ENCODE measurements at places on chromosomes 6 and 20.
A peak's percentile ranks its signal among the peaks of the same experiment; 100 is the strongest.

DNA sequence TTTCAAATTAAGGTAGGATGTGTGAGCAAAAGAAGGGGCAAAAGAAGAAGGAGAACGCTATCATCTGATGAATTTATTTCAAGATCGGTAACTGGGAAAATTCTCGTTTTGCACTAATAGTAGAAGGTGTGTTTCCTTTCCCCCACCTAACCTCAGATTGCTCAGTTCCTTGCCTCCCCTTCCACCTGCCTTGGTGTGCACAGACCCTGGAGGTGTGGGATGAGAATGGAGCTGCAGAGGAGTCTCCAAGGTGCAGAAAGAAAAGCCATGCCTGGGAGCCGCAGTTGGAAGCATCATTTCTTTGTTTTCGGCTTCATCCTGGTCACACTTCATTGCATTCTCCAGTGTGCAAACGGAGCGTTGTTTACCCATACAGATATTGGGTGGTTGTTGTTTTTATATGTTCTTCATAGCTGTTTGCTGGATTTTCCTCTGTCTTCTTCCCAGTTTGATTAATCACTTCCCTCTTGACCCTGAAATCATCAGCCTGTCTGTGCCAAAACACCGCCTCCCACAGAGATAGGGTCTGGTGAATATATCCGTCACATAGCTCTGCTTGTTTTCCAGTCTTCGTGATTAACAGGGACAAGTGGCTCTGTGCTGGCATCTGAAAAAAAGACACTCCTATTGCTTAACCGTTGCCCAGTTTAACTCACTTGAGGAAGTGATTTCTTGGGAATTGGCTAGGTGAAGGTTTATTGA lies 40.2 kb upstream of the NEDD9 start:
- DNase-seq: no peak

GRCh38 chr6:42970871-42971612 lies 7.9 kb downstream of the PEX6 start:
- no peak for DNase-seq

DNA sequence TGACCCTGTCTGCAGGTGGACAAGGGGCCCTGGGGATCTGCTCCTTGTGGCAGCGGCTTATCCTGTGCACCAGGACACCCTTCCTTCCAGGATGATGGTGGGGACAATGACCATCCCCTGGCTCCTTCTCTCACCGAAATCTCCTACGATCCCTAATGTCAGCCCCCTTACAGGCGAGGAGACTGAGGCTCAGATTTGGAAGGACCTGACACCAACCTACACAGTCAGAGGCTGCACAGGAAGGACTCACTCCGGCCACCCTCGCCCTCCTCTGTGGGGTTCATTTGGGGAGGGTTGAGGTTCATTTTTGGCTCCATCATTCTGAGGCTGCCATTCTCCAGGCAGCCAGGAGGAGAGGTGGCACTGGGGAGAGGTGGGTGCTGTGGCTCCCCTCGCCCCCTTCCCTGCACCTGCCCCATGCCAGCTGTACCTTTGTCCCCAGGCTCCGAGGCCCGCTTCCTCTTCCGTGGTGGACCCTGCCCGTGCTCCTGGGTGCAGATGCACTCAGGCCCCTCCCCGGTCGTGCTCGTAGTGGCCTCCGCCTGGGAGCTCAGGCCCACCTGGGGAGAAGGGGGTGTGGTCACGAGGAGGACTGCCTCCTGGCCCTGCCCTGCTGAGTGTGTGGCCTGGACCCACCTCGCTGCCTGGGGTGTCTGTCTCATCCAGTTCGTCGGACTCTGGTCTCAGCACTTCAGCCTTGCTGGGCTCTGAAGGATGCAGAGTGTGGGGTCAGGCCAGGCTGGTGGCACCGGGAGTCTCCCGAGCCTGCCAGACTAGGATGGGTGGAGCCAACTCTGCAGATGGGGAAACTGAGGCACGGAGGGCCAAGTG lies 5.3 kb upstream of the CABLES2 start:
- DNase-seq: no peak

GRCh38 chr6:46215213-46215612 lies 44.4 kb upstream of the ENPP5 start:
- DNase-seq: no peak

DNA sequence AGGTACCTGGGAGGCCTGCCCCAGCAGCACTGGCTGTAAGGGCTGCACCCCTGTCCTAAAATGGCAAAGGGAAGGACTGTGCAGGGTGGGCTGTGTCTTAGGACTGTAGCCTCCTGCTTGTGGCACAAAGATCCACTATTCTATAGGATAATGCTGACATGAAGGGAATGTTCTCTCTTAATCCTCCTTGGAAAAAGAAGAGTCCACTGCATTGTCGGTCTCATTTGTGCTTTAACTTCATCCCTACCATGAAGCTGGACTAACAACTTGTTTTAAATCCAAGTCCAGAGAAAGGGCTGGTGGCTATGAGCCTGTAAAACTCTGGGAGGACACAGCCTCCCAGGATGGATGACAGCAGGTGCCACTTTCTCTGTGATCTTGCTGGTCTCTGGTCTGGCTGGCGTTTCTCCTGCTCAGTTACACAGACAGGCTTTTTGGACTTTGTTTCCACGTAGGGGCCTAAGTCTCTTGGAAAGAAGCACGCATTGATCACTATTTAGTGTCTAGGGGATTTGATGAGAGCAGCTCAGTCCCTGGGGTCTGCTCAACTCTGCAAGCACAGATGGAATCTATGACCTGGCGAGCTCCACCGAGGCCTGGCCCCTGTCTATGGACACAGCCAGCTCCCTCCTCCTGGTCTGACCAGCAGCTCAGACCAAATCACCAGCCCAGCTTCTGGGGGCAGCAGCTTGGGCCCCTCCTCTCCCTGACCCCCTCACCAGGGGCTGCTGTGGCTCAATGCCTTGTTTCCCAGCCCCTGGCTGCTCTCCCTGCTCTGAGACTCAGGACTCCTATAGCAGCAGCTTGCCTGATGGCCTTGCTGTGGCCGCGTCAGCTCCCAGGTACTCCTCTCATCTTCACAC lies 4.8 kb downstream of the CST3 start:
- DNase-seq: no peak

DNA sequence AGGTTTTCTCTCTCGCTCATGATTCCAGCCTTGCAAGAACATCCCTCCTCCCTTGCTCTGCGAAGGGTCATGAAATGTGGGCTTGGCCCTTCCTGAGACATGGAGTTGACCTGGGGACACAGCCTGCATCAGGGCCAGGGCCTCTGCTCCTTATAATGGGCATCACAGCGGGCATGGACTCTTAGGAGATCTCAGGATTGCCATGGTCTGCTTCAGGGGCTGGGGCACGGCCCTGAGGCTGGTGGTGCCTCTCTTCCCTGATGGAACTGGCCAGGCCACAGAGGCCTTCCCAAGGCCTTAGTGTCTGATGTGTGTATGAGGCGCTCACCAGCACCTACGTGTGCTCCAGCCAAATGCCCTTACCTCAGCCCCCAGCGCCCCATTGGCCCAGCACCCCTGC lies 23.9 kb downstream of the ENTPD6 start:
- no peak for DNase-seq

DNA sequence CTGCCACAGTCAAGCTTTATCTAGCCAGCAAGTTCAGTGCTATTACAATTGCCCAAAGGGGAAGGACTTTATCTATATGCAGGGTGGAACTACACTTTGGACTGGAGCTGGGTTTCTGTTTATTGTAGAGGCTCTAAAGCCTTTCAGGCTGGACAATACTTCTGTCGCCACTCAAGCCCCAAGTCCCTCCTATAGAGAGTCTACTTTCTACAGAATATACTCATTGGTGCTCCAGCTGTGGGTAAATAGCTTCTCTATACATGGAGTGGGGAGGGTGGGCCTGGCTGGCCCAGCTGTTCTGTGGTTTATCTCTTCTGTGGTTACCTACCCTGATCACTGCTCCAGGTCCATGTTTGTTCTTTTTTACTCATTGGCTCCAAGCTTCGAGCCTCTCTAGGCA lies 151.8 kb upstream of the MYLIP start:
- no peak for DNase-seq

DNA sequence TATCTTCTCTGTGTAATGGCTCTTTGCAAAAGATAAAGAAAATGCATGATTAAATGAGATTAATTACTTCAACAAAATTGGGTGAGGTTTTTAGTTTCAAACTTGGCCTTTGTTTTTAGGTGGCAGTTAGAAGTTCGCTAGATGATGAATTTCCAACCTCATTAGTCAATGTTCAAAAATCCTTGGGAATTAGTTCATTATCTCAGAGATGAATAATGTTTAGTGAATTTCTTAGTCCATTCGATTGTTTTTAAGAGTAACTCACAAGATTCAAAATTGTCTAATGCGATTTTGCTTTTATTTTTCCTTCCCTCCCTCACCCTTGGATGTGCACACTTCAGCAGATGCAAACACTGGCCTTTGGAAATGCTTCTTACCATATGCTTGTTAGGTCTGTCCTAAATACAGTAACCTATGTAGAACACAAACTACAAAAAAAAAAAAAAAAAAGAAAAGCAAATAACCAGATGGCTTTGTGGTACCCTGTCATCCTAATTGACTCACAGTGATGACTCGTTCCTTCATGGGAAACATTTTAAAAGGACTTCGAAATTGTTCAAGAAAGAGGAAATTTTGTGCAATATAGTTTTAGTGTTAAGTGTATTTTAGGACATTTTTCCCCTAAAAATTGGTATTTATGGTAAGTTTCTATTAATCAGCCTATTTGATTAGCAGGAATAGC lies 66.7 kb downstream of the FAM229B start:
- DNase-seq: no peak

DNA sequence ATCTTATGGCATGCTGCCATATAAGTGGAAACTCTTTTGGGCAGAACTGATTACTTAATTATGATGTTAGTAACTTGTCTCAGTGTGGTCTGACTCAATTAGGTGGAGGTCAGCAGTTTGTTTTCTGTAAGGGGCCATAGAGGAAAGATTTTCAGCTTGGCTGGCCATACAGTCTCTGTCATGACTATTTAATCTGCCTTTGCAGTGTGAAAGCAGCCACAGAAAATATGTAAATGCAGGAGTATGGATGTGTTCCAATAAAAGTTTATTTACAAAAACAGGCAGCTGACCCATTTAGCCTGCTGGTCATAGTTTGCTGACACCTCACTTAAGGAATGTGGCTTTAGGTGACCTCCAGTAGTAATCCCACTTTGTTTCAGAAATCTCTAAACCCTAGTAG lies 700.7 kb downstream of the EPM2A start:
- no peak for DNase-seq

DNA sequence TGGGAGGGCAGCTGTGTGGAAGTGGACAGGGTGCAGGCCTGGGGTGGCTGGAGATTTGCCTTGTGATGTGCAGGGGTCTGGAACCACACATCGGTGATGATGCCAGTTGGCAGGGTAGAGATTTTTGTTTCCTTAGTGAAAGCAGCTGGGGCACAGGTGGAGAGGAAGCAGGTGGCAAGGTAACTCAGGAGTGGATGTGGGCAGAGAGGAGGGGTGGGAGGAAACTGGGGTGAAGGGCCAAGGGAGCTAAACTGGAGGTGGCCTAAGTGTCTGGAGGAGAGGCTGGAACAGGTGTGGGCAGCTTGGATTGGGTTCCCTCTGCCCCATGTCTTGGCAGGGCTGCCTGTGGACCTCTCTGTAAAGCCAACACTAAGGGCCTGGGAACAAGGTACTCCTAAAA lies 4.7 kb upstream of the SCUBE3 start:
- no peak for DNase-seq

DNA sequence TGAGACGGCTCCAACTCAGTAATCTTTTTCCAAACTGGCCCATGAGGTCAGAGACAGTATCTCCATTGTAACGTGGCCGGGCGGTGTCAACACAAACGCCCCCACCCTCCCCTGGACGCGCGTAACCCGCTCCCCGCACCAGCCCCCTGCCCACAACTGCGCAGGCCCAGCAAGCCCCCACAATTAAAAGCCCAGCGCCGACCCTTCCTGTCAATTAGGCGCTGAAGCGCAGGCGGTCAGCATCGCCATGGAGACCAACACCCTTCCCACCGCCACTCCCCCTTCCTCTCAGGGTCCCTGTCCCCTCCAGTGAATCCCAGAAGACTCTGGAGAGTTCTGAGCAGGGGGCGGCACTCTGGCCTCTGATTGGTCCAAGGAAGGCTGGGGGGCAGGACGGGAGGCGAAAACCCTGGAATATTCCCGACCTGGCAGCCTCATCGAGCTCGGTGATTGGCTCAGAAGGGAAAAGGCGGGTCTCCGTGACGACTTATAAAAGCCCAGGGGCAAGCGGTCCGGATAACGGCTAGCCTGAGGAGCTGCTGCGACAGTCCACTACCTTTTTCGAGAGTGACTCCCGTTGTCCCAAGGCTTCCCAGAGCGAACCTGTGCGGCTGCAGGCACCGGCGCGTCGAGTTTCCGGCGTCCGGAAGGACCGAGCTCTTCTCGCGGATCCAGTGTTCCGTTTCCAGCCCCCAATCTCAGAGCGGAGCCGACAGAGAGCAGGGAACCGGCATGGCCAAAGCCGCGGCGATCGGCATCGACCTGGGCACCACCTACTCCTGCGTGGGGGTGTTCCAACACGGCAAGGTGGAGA lies at the start of the genes HSPA1A and HSPA1L:
TSS of gene HSPA1A (plus strand) at position 519 of the 814 bp plus-strand sequence. CDS start at position 733, 214 bp downstream.
TSS of gene HSPA1L (minus strand) at position 259 of the 814 bp plus-strand sequence. CDS start 3,311 bp downstream, outside the sequence.
- peak; percentile 98 for DNase-seq

DNA sequence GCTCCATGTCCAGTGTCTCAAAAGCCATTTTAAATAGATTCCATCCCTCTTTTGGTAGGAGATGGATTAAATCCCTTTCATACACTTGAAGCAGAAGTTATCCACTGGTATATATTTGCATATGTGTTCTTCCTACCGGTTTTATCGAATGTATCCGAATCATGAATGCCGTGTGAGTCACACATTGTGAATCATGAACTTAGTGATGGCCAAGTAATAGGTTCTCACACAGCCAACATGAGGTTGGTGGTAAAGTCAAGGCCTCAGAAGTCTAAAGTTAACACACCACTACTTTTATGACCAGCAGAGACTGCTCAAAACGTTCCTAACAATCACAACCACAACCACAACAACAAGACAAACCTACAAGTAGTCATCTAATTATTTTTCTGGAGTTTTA lies 345.5 kb downstream of the THBS2 start:
- no peak for DNase-seq

DNA sequence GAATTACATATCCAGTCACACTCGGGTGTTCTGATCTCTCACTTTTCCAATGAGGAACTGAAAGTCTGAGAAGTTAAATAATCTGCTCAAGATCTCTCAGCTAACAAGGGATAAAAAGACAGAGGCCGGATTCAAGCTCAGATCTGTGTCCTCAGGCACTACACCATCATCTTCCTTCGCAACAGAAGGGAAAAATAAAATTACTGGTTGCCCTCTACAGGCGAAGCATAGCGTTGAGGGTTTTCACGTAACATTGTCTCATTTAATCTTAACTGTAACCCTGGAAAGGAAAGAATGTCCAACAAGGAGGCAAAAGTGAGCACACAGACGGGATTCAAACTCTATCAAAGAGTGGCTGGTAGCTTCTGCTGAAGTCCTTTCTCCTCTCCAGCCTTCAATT lies 67.8 kb upstream of the ANKEF1 start:
- DNase-seq: no peak

DNA sequence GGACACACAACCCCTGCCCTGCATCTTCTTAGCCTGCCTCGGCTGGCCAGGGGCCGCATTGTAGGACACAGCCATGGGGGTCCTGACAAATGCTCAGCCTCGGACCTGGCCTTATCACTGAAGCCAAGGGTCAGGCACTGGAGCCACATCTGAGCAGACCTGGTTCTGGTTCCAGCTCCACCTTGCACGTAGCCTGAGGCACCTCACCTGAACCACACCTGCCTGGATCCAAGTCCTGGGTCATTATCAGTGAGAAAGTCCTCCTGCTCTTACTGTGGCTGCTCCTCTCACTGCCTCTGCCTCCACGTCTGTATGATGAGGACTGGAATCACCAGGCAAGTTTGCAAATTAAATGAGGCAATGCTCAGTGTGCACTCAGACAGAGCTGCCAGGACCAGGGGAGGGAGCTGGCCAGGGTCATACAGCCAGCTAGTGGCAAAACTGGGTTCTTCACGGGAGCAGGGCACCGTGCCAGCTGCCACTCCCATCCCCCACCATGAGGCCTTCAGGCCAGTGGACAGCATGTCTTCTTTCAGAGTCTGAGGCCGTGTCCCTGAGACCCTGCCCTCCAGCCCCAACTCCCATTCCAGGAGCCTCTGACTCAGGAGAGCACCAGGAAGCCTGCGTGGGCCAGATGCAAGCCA lies 40.2 kb downstream of the MRPL14 start:
- no peak for DNase-seq
